ENCODE measurements at places on chromosomes 13 and 19.

- DNase-seq, result no peak
Measured at GRCh38 chr19:10831987-10832938, 3.7 kb downstream of the TMED1 start.

- no peak for DNase-seq
Measured at GRCh38 chr13:80881942-80882445, 541.1 kb upstream of the SPRY2 start.

- DNase-seq, result no peak
Measured at GRCh38 chr13:39410096-39410901, 192.7 kb downstream of the LHFPL6 start.

DNA sequence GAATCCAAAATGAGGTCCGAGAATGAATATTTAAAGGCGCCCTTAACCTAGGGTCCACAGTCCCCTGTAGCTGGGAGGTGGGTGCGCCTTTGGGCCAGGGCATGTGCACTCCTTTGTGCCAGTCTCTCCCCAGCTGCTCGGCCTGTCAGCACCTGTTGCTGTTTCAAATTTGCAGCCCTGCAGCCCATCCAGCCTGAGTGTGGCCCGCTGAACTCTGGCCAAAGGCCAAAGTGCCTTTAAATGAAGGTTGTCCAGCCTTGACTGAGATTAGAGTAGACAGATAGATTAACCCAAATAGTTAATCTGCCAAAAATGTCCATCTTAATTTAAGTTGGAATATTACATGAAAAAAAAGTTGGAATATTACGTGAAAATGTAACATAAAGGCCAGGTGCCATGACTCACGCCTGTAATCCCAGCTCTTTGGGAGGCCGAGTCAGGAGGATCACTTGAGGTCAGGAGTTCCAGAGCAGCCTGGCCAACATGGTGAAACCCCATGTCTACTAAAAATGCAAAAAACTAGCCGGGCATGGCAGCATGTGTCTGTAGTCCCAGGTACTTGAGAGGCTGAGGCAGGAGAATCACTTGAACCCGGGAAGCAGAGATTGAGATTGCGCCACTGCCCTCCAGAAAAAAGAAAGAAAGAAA is 25.3 kb downstream of the TPT1 start:
- no peak for DNase-seq

DNA sequence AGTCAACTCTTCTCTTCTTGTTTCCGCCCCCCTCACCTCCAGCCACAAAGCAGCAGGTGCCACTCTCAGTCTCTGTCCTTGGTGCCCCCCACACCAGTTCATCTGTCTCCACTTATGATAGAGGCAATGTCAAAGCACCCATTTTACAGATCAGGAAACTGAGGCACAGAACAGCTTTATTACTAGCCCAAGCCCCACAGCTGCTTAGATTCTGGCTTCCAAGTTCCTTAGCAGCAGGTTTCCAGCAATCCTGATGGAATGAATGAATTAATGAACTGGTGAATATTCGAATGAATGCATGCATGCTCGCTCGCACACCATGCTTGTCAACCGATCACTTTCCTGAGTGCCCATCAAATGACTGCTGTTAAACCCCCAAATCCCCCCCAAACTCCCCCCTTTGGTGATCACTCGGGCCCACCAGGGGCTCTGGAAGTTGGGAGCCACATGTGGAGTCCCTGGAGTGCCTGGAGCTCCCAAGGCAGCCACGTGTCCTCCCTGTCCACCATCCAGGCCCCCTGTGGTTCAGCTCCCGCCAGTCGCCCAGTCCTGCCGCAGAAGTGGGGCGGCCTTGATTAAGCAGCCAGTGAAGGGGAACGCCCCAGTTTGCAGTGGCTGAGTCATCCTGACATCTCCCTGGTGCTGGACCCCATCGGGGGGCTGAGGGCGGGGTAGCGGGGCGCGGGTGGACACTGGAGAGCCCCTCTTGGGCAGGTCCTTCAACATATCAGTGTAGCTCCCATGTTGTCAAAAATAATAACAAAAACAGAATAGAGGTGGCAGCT is 6.8 kb downstream of the PTPRS start:
- no peak for DNase-seq

DNA sequence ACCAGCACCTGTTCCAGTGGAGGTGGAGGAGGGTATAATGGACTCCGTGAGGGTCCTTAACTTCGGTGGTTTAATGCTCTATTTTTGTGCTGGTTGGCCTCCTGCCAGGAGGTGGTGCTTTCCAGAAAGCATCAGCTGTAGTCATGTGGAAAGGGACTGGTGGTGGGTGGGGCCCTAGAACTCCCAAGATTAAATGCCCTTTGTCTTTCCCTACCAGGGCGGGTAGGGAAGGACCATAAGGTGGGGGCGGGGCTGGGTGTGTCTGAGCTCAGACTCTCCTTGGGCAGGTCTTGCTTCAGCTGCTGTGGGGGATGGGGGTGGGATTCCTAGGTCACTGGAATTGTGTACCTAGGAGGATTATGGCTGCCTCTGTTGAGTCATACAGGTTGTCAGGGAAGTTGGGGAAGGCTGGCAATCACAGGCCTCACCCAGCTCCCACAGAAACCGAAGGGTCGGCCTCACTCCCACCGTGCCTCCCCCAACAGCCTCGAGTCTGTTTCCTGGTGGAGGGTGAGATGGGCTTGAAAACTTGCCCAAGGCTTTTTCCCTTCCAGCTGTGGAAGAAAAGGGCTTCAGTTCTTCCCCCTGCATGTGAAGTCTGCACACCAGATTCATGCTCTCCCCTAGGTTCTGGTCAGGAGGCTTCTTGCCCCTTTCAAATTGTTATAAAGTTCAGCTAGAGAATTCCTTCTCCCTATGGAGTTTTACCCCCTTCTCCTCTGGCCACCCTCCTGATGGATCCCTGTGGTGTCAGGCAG is 60.3 kb upstream of the CLDN10 start:
- DNase-seq, result no peak

GRCh38 chr13:75010941-75011340 is 471.0 kb downstream of the TBC1D4 start:
- DNase-seq, result no peak

Measured in GDM1 (cell line).